ENCODE measurements at places on chromosomes 11 and 22.

- no peak for DNase-seq
Measured at GRCh38 chr11:64015935-64016845, 19.5 kb upstream of the FLRT1 start.

DNA sequence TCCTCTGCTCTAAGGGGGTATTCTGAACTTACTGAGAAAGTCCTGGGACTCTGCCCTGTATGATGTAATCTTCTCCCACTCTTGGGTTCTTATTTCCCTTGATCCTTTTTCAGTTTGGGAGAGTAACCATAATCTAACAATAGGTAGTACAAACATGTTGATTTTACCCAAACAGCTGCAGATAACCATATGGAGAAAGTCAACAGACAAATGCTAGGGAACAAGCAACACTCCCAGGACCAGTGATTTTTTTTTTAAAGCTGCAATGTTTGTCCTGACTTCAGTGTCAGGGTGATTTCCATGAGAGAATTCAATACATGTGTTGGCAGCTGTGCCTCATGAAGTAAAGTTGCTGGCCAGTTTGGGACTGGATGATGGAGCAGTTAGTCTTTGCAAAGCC lies 156.5 kb downstream of the FCHSD2 start:
- peak; percentile 51 for DNase-seq

- DNase-seq = no peak
Measured at GRCh38 chr22:50524676-50525103, 708 bp downstream of the SCO2 start.

DNA sequence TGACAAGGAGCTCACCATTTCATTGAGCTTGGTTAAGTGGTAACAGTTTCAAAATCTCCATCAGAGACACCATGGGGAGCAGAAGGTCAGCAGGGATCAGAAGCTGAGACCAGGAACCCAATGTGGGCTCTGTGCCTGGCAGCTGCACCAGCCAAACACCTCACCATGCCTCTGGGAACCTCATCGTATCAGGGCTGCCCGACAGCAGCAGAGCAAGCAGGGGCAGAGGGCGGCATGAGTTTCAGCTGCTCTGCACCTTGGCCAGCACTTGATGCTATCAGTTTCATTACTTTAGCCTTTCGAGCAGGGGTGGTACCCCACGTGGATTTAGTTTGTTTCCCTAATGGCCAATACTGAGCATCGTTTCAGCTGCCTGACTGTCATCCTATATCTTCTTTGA lies 77.8 kb downstream of the DGCR2 start:
- no peak for DNase-seq

- no peak for DNase-seq
Measured at GRCh38 chr11:44467931-44468330, 97.5 kb upstream of the CD82 start.

DNA sequence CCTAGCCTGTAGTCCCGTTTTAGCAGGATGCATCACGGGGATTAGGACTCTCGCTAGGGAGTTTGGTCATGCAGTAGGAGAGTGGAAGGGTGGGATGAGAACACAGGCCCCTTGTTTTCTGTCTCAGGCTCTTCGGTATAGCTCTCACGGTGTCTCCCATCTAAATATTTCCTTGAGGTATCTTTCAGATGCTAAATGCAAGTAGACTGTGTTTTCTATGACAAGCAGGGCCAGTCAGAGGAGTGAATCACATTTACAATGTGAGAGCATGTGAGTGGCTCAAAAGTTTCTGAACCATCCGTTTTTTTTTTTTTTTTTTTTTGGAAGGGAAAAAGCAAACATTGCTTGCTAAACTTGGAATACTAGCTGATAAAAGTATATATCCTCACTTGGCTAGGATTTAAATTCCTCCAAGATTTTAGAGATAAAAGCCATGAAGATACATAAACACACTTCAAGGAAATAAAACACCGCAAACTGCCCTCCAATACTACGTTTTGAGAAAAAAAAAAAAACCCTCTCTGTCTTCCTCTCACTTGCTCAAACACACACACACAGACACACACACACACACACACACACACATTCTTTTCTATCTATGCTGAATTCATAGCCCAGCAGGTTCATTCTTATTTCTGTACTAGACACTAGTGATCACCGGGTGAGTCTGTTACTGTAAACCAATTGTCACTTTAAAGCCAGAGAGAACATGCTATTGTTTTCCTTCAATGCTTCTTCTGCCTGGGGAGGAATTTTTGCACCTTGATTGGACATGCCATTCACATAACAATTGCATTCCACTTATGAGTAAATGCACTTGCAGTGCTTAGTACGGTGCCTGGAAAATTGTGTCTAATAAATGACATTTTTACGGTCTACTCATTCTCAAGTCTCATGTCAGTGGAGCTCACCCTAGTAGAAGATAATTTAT lies 224.6 kb upstream of the CCDC90B start:
- no peak for DNase-seq

GRCh38 chr22:46749682-46750529 lies 11.9 kb upstream of the CERK start:
- DNase-seq = no peak

GRCh38 chr11:47010179-47010578 lies 73.6 kb downstream of the CSTPP1 start:
- no peak for DNase-seq

DNA sequence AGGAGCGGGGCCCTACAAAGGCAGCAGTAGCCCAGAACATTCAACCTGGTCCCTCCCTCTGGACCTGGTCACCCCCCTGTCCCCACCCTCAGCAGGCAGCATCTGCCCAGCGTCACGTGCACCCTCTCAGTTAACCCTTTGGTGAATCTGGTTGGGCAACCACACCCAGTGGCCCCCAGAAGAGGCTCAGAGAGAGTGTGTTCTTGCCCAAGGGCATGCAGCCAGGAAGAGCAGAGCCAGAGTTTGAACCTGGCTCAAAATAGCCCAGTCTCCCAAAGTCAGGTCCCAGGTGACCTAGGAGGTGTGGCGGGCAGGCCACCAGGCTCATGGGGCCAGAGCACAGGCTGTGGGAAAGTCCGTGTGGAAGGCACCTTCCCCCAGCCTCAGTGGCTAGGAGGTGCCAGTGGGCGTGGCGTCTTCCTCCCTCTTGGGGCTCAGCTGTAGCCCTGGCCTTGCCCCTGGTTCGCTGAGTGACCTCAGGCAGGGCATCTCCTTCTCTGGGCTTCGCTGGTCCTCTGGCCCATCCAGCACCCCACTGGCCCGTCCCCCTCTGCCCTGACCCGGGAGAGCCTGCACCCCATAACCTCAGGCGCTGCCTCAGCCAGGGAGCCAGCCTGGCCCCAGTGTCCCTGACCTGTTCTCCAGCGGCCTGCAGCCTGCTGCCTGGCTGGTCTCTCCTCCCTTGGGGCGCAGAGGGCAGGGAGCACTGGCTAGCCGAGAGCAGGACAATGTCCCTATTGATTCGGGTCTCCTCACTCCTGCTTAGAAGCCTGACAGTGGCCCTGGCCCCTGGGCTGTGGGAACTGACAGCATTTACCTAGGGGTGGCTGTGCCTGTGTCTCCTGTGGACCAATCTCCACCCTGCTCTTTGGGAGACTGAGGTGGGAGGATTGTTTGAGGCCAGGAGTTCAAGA lies 7.0 kb downstream of the ALDH3B1 start:
- DNase-seq = peak; percentile 29

GRCh38 chr11:62501432-62501891 lies 45.1 kb downstream of the AHNAK start:
- DNase-seq = peak; percentile 35

- DNase-seq = no peak
Measured at GRCh38 chr11:21602699-21603098, 590.2 kb upstream of the ANO5 start.

GRCh38 chr11:82326853-82327252 lies 406.8 kb downstream of the FAM181B start:
- DNase-seq = no peak

GRCh38 chr11:123561431-123561800 lies 93.0 kb downstream of the SCN3B start:
- DNase-seq = no peak

- no peak for DNase-seq
Measured at GRCh38 chr22:44743804-44744211, 8.6 kb upstream of the ARHGAP8 start.

DNA sequence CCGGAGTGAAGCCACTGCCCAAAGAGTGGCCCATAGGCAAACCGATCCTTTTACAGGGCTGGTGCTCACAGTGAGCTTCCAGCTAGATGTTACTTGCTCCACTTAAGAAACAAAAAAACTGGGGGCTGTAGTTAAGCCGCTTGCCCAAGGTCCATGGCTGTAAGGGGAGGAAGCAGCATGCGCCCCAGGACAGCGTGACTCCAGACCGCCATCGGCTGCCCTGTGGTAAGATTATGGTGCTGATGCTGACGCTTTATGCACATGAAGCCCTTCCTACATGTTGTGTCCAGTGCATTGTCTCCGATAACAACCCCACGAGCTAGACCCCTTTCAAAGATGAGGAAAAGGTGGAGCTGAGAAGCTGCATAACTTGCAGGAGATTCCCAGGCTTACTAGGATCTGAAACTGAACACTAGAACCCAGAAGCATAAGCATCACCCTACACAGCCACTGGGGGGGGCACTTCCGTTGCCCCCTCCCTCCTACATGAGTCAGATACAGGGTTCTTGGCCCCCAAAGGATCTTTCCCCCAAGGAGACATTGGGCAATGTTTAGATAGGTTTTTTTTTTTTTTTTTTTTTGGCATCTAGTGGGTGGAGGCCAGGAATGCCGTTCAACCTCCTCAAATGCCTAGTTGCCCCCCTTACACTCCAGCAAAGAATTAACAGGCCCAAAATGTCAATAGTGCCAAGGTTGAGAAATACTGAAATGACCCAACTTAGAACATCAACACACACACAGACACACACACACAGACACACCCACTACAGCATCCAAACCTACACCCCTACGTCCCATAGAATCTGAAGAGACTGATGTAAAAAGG lies 53.9 kb downstream of the MN1 start:
- DNase-seq = peak; percentile 74

- DNase-seq = no peak
Measured at GRCh38 chr22:42947211-42947990, 67.5 kb downstream of the PACSIN2 start.

DNA sequence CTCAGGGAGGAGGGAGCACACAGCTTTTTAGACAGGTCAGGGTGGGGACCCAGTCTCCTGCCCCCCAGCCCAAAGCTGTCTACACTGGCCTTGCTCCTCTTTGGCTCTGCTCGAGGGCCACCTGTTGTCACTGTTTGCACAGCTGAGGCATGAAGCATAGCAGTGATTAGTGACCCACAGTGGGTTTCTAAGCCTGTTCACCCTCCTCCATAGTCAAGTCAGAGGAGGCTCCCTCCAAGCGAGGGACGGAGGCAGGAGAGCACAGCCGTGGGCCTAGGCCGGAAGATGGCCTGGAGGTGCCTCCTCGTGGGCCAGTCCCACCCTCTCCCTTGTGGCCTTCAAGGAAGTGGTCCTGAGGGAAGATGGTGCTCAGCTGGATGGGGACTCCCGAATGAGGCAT lies 241.1 kb downstream of the GRIK4 start:
- no peak for DNase-seq

- no peak for DNase-seq
Measured at GRCh38 chr11:113016905-113017304, 55.7 kb downstream of the NCAM1 start.

DNA sequence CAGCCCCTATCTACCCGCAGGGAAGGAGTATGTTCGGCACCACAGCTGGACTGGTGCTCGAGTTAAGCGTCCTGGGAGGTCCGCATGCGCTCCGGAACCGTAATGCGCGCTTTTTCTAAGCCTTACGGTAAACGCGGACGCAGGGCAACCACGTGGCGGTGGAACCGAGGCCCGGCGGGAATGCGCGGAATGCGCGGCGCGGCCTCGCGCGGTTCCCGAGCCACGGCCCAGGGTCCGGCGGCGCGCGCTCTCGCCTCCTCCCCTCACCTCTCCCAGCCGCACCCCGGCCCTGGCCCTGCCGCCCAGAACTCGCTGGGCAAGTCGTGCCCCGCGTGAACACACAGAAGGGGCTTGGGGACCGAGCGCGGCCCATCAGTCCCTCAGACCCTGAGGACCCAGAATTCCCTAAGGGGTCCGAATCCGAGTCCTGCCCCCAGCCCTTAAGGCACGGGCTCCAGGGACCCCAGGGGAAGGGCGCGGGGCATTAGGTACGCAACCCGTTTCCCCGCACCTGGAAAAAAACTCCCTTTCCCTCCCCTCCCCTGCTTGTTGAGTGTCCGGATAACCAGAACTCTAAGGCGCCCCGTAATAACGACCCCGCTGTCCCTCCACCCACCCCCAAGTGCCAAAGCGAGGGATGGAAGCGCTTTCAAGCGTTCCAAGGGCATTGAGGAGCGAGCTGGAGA lies 4.3 kb upstream of the CCND1 start:
- peak; percentile 90 for DNase-seq

- peak; percentile 16 for DNase-seq
Measured at GRCh38 chr22:28983788-28984441, 77.7 kb downstream of the C22orf31 start.

GRCh38 chr11:8577791-8578581 lies 16.0 kb downstream of the STK33 start:
- no peak for DNase-seq

DNA sequence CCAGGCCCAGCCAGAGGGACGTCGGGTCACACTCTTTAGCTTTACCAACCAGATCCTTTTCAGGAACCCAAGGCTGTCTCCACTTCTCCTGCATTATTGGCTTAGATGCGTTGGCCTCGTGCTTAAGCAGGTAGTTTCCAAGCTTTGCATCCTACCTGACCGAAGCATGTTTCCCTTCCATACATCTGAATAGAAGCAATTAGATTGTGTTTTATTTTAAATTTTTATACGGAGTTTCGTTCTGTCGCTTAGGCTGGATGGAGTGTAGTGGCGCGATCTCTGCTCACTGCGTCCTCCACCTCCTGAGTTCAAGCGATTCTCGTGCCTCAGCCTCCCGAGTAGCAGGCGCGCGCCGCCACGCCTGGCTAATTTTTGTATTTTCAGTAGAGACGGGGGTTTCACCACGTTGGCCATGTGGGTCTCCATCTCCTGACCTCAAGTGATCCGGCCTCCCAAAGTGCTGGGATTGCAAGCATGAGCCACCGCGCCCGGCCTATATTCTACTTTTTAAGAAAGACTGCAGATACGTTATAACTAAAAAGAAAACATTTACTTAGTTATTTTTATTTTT lies 677 bp downstream of the DYNC2H1 start:
- peak; percentile 16 for DNase-seq

GRCh38 chr11:1443737-1444136 lies 42.8 kb downstream of the MOB2 start:
- no peak for DNase-seq
